Activated CD4-positive, alpha-beta T cell treated with anti-CD3 and anti-CD28 coated beads for 36 hours (primary cell): ENCODE measurements at places on chromosomes 5 and 9.
A peak's percentile ranks its signal among the peaks of the same experiment; 100 is the strongest.

GRCh38 chr5:120895660-120896059 is 431.6 kb downstream of the PRR16 start:
- no peak overlapping the region for H3K27ac ChIP-seq
- H3K4me3 ChIP-seq, result no peak overlapping the region
- no peaks in the 10 kb centered on the region for H3K4me1 ChIP-seq
- no peak for DNase-seq

DNA sequence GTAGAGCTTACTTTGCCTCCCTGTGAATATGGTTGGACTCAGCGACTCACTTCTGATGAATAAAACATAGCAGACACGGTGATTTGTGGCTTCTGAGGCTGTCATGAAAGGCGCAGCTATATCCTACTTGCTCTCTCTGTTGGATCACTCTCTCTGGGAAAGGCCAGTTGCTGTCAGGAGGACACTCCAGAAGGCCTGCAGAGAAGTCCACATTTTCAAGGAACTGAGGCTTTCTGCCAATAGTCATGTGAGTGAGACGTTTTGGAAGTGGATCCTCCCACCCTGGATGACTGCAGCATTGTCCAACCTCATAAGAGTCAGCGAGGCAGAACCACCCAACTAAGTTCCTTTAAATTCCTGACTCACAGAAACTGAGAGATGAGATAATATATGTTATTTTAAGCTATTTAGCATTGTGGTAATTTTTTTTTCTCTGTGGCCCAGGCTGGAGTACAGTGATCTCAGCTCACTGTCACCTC is 156.0 kb upstream of the MAST4 start:
- no peak overlapping the region for H3K27ac ChIP-seq
- H3K4me1 ChIP-seq, result peaks cover 15% of the 10 kb centered on the region
- H3K36me3 ChIP-seq, result no peaks in the 10 kb centered on the region
- H3K4me3 ChIP-seq, result no peak overlapping the region
- peak; percentile 55 for DNase-seq

GRCh38 chr9:25964239-25964638 is 286.0 kb upstream of the TUSC1 start:
- DNase-seq, result peak; percentile 25
- no peaks in the 10 kb centered on the region for H3K4me1 ChIP-seq
- no peaks in the 10 kb centered on the region for H3K27me3 ChIP-seq
- H3K4me3 ChIP-seq, result no peak overlapping the region
- H3K36me3 ChIP-seq, result no peaks in the 10 kb centered on the region

DNA sequence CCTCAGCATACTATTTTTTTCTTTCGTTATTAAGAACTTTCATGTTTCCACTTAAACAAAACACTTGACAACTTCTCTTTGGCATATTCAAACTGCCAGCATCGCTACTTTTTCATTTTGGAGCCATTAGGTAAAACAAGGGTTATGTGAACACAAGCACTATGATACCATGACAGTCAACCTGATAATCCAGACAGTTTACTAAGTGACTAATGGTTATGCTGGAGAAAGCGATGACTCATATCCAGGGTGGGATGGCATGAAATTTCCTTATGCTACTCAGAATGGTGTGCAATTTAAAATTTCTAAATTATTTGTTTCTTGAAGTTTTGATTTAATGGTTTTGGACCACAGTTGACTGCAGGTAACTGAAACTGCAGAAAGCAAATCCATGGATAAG is 29.9 kb upstream of the PRSS3 start:
- no peak overlapping the region for H3K27ac ChIP-seq
- peaks cover 10% of the 10 kb centered on the region for H3K4me1 ChIP-seq
- H3K36me3 ChIP-seq, result no peaks in the 10 kb centered on the region
- no peak for DNase-seq
- H3K4me3 ChIP-seq, result no peak overlapping the region
